ENCODE measurements at places on chromosomes 7 and 10.

DNA sequence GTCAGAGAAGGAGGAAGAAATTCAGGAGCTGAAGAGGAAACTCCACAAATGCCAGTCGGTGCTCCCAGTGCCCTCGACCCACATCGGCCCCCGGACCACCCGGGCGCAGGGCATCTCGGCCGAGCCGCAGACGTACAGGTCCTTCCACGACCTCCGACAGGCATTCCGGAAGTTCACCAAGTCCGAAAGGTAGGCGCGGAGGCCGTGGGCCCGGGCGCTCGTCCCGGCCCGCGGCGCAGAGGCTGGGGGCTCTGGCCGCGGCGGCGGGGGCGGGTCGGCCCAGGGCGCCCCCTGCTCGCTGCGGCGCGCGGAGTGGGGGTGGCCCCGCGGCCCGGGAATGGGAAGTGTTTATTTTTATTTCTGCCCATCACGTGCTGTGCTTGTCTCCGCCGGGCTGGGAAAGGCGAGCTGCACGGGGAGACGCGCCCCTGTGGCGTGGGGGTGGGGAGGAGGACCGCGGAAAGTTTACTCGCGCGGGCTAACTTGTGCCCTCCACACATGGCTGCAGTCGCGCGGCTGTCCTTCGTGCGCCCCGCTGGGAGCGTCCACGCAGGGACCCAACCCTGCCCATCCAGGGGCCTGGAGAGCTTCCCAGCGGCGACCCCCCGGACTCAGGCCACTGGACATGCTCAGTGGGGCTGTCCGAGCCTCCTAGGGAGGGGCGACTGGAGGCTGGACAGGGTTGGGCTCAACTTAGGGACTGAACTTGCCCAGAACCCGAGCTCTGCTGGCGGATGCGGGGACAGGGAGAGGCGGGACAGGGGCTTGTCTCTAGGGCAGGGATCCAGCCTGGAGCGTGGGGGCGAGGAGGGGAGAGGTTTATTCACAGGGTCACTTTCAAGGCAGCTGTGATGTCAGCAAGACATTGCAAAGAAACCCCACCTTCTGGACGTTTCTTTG is 82.6 kb upstream of the PRKG1 start:
- DNase-seq: no peak

GRCh38 chr10:70565556-70566514 is 36.7 kb downstream of the PRF1 start:
- no peak for DNase-seq

GRCh38 chr7:83672157-83672556 is 23.2 kb upstream of the SEMA3E start:
- DNase-seq: no peak

- DNase-seq: no peak
Observed at GRCh38 chr7:45187946-45188411, 30.4 kb downstream of the RAMP3 start.

DNA sequence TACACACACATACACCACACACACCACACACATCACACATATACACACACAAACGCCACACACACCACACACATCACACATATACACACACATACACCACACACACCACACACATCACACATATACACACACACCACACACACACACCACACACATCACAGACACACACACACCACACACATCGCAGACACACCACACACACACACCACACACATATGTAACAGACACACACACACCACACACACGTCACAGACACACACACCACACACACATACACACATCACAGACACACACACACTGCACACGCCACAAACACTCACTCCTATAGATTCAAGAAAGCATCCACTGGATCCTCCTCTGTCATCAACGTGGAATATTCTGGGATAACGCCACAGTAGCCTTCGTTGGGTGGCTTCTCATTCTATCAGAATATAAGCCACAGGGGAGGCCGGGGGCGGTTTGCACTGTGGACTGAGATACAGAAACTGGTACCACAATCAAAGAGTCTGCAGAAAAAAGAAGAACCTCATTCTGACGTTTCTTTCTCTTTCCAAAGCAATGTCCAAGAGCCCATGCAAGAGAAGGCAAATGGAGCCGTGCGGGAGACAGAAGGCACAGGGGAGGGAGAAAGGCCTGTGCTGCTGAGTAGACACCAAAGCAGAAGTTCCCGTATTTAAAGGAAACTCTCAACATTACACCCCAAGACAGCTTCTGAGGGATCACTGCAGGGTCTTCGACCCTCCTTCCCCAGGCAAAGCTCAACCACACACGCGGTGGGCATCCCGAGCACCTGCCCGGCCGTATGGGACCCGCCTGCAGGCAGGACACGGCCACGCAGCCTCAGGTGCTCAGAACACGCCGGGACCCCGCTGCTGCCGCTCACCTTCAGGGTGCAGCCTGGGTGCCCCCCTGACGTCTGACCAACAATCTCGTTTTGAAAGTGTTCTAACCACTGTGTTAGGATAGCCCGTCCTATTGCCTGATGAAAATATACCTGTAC is 321.2 kb downstream of the DNAJB6 start:
- DNase-seq: no peak

DNA sequence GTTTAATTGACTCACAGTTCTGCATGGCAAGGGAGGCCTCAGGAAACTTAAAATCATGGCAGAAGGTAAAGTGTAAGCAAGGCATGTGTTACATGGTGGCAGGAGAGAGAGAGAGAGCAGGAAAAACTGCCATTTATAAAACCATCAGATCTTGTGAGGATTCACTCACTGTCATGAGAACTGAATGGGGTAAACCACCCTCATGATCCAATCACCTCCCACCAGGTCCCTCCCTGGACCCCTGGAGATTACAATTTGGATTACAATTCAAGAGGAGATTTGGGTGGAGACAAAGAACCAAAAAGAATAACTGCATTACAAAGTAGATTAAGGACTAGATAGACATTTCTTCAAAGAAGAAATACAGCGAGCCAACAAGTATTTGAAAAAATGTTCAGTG is 324.1 kb downstream of the THSD7A start:
- DNase-seq: no peak

DNA sequence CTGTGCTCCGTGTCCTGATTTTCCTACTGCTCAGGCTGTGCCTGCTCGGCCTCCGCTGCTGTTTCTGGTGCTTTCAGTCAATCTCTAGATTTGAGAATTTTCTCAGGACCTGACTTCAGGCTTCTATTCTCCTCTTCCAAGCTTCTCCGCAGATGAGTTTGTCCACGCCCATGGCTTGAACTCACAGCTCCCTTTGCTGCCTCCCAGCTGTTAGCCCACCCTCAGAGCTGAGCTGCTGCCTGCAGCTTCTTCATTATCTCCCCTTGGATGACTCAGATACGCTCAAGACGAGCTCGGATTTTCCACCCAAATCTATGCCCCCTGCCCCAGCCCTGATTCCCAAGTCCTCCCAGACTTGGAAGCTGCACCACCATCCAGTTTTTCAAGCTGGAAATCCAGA is 104.7 kb downstream of the FGFR2 start:
- DNase-seq: no peak

GRCh38 chr10:11156480-11156879 is 138.8 kb downstream of the CELF2 start:
- DNase-seq: no peak
